ENCODE measurements at places on chromosomes 4 and X.

DNA sequence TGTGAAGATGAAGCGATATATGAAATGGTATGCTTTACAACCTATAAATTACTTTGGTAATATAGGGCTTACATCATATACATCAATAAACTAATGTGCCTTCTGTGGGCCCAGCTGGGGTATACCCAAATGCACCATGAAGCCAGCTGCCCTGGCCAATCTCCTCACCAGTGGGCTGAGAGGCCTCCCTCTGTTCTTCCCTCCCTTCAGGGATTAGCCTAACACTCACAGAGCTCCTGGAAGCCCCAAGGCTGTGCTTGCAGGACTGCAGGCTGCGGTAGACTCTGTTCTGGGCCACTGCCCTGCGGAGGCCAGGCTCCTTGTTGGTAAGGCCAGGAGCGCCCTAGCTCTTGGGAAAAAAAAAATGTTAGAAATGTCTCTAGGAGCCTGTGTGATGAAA is 33.9 kb downstream of the PAGE1 start:
- DNase-seq, result no peak

DNA sequence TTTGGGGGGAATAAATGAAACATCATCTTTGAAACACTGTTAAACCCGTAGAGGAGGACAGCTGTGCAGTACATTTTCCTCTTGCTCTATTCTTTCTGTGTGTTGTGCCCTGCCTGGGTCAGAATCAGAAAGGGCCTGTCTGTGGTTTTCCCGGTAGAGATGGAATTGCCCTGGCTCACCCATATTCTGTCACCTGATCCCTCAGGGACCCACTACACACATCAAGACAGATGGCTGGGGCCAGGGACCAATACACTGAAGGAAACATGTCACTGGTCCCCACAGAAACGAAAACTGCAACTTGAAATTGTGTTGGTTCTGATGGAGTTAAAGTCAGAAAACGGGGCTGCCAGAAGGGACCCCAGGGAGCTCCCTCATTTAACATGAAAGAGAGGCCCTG is 114.9 kb downstream of the ZNF827 start:
- DNase-seq, result no peak

DNA sequence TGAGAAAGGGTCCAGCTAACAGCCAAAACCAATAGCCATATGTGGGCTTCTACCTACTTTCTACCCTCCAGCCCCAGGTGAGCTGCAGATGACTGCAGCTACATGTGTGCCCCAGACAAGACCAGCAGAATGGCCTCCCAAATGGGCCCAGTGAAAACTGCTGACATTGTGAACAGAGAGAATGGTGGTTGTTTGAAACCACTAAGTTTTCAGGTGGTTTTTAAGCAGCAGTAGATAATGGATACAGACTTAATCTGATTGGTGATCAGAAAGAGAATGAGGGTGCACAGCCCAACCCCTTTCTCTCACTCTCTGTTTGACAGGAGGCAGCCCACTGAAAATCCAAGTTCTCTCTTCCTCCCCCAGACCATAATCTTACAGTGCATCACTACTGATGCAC is 42.5 kb upstream of the BBS12 start:
- no peak for DNase-seq

- DNase-seq, result no peak
These were observed 58.2 kb upstream of the GPRIN3 start for GRCh38 chr4:89365776-89366175.

DNA sequence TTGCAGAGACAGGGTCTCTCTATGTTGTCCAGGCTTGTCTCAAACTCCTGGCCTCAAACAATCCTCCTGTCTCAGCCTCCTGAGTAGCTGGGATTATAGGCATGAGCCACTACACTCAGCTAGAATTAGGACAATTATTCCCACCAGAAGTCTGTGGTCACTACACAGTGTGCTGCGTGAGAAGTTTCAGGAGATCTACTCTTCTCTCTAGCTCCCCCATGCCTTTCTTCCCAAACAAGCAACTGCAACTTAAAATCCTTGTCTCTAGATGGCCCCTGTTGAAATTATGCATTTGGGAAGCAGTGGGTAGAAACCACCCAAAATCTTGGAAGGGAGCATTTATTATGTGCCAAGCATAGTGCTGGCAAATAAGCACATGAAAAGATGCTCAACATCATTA is 21.1 kb upstream of the MAP7D3 start:
- DNase-seq, result no peak

GRCh38 chr4:146381263-146381872 is 140.4 kb downstream of the SLC10A7 start:
- DNase-seq, result no peak

DNA sequence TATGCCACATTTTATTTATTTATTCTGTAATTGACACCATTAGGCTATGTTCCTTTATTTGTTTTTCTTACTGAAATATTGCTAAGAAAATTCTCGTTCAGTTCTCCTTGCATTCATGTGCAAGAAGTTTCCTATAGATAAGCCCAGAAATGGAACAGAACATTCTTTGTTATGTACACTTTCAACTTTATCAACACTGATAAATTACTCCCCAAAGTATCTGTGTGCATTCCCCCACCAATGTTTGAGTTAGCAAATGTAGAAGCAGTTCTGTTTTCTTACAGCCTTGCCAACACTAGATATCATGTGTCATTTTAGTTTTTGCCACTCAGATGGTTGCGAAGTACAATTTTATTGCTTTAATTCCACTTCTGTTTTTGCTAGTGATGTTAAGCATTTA is 166.4 kb upstream of the NPY2R start:
- DNase-seq, result no peak

DNA sequence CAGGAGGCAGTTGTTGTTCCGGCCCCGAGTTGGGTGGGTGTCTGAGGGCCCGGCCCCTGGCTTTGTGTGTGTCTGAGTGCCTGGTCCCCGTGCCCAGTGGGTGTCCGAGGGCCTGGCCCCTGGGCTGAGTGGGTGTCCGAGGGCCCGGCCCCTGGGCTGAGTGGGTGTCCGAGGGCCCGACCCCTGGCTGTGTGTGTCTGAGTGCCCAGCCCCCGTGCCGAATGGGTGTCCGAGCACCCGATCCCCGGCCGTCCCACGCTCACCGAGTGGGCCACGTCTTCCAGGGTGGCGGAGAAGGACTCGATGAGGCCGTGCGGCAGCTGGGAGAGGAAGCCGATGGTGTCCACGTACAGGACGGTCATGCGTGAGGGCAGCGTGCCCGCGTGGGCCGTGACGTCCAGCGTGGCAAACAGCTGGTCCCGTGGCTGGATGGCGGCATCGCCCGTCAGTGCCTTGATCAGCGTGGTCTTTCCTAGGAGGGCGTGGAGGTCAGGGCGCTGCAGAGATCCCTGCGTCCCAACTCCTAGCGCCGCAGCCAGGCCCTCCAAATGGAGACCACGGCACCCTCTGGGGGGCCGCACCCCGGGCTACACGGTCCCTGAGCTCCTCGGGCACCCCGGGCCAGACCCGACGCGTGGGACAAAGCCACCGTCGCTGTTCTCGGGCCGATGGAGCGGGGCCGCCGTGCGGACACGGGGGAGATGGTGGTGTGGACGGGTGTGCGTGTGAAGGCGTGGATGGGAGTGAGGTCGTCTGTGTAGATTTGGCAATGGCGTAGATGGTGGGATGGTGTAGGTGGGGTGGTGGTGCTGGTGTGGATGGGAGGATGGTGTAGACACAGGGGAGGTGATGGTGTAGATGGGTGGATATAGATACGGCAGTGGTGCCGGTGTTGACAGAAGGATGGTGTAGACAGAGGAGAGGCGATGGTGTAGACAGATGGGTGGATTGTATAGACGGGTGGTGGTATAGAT is 7.2 kb downstream of the GTPBP6 start:
- DNase-seq, result no peak

- DNase-seq, result no peak
These were observed 35.5 kb downstream of the TET2 start for GRCh38 chr4:105182211-105182610.

- DNase-seq, result no peak
These were observed 192.7 kb upstream of the C1QTNF7 start for GRCh38 chr4:15235135-15235534.

DNA sequence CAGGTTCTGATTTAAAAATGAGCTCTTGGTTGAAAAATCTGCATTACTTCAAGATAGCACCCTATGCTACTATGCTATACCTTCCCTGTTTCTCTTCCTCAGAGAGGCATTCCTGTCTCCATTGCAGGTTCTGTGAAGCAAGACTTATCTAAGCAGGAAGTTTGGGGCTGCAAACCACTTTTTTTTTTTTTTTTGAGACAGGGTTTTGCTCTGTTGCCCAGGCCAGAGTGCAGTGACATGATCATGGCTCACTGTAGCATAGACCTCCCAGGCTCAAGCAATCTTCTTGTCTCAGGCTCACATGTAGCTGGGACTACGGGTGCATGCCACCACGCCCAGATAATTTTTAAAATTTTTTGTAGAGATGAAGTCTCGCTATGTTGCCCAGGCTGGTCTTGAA is 4.0 kb upstream of the CCNG2 start:
- DNase-seq, result no peak

DNA sequence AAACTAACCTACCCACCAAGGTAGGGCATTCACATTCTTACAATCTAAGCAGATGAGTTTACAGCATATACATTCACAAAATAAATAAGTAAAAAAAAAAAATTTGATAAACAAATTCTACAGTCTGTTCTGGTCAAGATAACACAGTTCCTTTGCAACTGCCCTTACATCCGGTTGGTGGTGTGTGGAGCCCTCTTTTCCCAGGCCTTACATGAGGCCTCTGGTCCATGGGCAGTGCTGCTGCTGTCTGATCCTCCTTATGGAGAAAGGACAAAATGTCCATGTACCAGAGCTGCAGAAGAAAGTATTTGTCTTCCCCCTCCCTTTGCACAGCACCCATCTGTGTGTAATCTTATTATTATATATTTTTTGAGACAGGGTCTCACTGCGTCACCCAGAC is 2.2 kb upstream of the SEPTIN11 start:
- DNase-seq, result no peak

- DNase-seq, result no peak
These were observed 88.5 kb downstream of the PAPSS1 start for GRCh38 chr4:107631560-107631959.

- DNase-seq, result no peak
These were observed 162.5 kb upstream of the ATP6AP2 start for GRCh38 chrX:40418146-40418812.

DNA sequence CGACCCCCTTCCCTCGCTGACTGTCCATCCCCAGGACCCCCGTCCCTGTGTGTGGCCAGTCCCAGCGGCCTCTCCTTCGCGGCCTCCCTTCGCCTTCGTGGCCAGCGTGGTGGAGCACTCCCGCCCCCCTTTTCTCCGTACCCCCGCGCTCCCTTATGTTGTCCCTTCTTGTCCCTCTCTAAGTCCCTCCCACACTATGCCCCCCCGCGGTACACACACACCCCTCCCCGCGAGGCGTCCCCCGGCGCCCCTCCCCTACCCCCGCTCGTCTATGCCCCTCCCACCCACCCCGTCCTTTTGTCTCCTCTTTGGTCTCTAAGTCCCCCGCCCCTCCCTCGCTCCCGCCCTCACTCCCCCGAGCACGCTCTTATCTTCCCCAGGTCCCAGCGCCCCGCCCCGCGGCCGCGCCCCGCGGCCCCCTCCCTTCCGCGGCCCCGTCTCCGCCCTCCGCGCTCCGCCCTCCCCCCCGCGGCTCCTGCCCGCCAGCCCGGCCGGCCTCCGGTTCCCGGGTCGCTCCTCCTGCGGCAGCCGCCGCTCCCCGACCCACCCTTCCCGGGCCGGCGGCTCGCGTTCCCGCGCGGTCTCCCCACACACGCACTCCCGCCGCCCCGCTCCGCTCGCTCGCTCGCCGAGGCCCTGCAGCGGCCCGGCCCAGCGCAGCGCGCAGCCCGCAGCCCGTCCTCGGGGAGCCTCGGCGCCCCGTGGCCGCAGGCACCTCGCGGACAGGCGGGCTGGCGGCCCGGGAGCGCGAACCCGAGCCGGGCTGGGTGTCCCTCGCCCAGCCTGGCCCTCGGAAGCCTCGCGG is 26.3 kb downstream of the UTP14A start:
- DNase-seq, result peak; percentile 90

DNA sequence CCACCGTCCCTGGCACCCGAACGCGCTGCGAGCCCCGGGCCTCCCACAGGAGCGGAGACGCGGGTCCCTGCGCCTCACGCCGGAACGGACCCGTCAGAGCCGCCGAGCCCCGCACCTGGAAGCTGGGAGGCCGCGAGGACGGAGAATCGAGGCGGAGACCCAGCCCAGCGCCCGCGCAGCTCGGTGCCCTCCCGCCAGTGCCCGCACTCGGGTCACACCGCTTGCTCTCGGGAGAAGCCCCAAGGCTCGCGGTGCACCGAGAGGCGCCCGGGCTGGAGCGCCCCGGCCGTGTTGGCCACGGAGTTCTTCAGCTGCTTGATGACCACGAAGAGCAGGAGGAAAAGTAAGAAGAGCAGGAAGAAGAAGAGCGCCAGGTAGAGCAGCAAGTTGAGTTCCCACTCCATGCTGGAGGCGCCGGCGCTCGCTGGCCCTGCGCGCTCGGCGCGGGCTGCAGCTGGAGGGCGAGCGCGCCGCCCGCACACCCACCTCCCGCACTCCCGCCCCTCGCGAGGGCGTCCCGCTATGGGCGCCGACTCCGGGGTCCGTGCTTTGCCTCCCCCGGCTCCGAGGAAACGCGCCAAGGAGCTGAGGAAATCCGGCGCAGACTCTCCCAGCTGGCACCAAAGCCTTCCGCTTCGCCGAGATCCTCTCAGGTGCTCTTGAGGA is at the start of gene SMIM43:
Gene SMIM43 (minus strand): TSS at position 463 of the 666 bp plus-strand sequence. CDS start 59 bp downstream, at position 404.
- DNase-seq, result no peak

DNA sequence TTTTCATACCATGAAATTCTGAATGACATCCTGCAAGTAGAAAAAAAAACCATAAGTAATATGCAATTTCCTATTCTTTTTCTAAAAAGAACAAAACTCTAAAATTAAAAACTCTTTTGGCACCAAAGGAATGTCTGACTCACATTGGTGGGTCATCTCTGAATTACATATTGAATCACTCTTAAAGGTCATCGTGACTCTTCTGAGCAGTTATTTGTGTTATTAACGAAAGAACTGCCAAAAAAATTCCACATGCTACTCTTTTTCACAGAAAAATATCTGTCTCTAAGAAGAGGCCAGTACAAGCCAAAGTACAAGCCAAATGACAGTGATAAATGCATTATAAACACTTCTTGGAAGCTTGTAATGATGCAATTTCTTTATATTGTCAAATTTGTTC is 282.2 kb downstream of the GUCY2F start:
- DNase-seq, result no peak

GRCh38 chr4:79923281-79923680 is 149.7 kb downstream of the ANTXR2 start:
- DNase-seq, result no peak

- no peak for DNase-seq
These were observed 96.9 kb downstream of the CHRDL1 start for GRCh38 chrX:110698696-110699095.

DNA sequence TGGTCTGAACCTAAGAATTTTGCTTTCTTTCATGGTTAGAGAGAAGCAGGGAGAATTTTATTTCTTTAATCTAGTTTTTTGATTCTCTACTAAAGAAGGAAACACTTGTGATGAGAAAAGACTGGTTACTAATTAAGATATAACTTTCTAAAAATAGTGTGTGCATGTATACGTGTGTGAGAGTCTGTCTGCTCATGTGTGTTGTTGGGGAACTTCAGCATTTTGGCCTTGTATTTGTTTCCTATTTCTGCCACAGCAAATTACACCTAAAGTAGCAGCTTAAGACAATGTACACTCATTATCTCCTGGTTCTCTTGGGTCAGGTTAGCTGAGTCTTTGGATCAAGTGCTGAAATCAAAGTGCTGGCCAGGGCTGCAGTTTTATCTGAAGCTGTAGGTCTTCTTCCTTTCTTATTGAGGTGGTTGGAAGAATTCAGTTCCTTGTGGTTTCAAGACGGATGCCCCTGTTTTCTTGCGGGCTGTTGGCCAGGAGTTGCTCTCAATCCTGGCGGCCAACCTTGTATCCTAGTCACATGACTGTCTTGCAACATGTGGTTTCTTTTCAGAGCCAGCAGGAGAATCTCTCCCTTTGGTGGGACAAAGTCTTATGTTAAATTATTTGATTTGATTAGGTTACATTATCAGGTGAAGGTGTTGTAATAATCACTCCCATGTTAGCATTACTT is 188.4 kb upstream of the CLNK start:
- DNase-seq, result no peak

Data from CD4-positive, alpha-beta T cell treated with Interleukin-6 at 100 ng/mL for 8 hours (primary cell).